ENCODE measurements at places on chromosomes 12 and 14.
A peak's percentile ranks its signal among the peaks of the same experiment; 100 is the strongest.

DNA sequence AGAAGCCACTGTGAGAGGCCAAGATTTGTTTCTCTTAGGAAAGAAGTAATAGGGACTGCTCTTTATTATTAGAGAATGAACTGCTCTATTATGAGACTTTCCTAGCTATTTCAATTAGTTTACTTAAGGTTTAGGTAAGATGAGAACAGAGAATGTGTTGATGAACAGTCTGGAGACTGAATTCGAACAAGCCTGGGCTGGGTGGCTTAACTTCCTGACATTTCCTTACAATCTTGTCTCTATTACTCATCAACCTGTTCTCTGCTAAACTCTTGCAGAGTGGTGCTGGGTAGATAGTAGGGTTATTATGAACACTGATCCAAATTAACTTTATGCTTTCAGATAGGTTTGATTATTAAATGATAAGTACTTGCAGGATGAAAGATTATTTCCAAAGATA, 31.2 kb downstream of the SLC15A5 start:
- no peak for DNase-seq

GRCh38 chr14:74302634-74303569, at the start of gene ABCD4:
Gene ABCD4 (minus strand): TSS chr14:74302934. CDS start chr14:74302912, 22 bp downstream.
- DNase-seq, result peak; percentile 97

- peak; percentile 69 for DNase-seq
These were observed 59.9 kb upstream of the FBRSL1 start for GRCh38 chr12:132429946-132430643.

- DNase-seq, result no peak
These were observed 104.1 kb downstream of the VEZT start for GRCh38 chr12:95321516-95322246.

DNA sequence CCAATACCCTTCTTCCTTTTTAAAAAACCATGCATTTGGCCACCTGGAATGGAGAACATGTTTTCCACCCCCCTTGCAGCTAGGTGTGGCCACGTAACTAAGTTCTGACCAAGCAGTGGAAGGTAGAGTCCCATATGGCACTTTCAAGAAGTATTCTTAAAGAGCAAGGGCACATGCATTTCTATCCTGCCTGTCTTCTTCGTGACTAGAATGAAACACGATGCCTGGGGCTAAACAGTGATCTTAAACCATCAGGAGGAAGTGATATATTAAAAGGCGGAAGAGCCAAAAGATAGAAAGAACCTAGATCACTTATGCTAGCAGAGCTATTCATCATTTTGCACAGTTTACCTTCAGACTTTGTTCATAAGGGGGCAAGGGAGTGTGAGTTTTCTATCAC, 16.0 kb upstream of the DDX11 start:
- DNase-seq, result no peak

DNA sequence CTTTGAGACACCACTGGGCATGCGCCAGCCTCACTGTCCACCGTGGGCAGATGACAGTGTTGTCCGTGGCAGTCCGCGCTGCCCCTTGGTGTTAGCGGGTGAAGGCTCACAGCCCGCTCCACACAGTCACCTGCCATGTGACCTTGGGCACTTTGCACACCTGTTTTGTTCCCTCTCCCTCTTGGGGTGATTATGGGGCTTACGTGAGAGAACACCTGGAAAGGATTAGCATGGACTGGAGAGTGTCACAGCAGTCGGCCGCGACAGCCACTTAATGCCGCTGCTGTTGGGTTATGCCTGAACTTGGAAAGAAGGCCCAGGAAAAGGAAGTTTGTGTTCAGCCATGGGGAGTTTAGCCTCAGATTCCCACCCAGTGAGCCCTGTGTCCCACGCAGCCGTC, 94.2 kb downstream of the DDX51 start:
- no peak for DNase-seq

Data from Caco-2 (cell line).